Testis (tissue), 5 donors: ENCODE measurements at places on chromosomes 13 and 19.
A peak's percentile ranks its signal among the peaks of the same experiment; 100 is the strongest.

DNA sequence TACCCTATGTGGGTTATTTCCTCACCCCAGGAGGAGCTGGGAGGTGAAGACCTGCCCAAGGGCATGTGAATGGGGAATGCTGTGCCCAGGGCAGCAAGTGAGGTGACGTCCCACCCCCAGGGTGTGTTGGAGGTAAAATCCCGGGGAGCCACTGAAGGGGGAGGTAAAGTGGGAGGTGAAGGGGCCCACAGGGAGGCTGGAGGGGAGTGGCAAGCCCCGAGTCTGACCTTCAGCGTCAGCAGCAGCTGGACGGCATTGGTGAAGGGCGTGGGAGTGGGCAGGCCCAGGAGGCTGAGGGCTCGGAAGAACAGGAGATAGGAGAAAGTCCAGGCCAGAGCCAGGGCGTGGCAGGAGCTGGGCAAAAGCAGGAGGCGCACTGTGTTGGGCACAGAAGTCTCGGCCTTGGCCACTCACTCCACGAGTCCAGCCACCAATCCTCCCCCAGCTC lies 2.4 kb downstream of the MBOAT7 start:
- peak; percentile 92 for DNase-seq

- DNase-seq = no peak
Measured at GRCh38 chr13:71695662-71696061, 171.3 kb downstream of the DACH1 start.

- peak; percentile 79 for DNase-seq
Measured at GRCh38 chr19:46297700-46298478, 1.0 kb downstream of the HIF3A start.

GRCh38 chr19:7515110-7515644 lies 726 bp upstream of the ZNF358 start:
- DNase-seq = no peak

- DNase-seq = no peak
Measured at GRCh38 chr13:91264484-91264883, 83.0 kb upstream of the MIR17HG start.
